ENCODE measurements at places on chromosomes 2 and 18.

- peak; percentile 20 for DNase-seq
These were observed 429 bp downstream of the C2orf76 start for GRCh38 chr2:119366161-119366648.

DNA sequence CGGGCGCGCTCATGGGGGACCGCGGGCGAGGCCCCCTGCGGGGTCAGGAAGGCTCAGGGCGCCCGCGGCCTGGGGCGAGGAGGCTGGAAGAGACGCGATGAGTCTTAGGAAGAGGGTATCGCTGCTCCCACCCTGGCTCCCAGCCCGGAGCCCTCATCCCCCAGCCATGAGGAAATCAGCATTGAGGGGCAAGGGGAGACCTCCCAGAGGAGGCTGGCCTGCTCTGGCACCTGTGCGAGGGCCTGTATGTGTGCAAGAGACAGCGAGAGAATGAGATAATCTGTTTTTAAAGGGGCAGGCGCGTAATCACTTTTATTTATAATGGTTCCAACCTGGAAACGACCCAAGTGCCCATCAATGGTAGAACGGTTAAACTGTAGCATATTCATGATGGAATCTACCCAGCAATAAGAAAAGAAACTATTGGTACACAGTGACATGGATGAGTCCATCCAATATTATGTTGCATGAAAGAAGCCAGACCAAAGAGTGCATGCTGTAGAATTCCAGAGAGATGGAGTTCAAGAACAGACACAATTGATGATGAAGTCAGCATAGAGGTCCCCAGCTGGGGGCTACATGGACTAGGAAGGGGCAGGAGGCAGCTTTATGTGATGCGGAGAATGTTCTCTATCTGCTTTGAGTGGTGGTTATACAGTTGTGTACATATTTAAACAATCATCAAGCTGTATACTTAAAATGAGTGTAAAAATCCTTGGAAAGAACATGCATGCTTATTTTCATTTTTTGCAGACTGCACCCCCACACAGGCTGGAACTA is 14.4 kb downstream of the FBXO41 start:
- DNase-seq = no peak

DNA sequence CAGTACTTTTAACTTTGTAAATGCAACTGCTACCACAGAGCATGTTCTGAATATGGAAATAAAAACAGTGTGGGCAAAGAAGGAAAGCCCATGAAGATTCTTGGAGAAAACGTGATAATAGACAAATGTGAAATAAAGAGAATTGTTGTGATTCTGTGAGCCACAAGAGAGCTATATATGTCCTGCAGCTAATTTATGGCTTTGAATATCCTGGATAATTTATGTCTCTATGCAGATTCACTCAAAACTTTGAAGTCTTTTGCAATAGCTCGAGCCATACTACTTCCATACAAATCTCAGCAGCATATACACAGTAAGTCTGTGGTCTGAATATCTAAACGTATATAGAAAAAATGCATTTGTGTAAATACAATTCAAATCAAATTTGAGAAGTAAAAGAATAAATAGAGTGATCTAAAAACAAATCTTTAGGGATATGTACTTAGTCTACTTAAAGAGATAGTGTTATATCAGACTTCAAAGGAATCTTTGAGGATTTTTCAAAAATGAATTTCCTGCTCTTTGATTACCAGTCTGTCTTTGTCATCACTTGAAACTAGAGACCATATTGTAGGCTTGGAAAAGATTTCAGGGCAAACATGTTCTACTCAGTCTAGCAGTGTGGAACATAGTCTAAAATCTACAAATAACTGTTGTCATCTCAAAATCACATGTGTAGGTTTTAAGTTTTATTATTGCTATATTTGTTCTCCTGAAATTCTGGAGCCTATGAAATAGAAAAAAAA is 107.1 kb downstream of the CSRNP3 start:
- no peak for DNase-seq

DNA sequence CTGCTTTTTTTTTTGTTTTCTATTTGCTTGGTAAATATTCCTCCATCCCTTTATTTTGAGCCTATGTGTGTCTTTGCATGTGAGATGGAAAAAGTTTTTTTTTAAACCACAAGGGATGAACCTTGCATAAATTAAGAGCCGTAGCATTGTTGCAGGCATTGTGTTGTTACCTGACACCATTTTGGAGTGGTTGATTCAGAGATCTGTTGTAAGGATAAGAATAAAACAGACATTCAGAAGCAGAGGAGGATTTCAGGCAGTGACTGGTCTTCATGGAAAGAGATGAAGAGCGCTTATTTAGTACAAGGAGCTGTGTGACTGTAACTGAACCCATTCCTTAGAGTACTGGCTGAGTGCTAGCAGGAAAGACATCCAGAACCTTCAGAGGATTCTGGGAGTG is 101.2 kb downstream of the LTBP1 start:
- no peak for DNase-seq

GRCh38 chr2:235430366-235431083 is 63.3 kb upstream of the AGAP1 start:
- DNase-seq = no peak

- DNase-seq = peak; percentile 1
These were observed 72.8 kb downstream of the PLEKHA3 start for GRCh38 chr2:178553047-178553446.

DNA sequence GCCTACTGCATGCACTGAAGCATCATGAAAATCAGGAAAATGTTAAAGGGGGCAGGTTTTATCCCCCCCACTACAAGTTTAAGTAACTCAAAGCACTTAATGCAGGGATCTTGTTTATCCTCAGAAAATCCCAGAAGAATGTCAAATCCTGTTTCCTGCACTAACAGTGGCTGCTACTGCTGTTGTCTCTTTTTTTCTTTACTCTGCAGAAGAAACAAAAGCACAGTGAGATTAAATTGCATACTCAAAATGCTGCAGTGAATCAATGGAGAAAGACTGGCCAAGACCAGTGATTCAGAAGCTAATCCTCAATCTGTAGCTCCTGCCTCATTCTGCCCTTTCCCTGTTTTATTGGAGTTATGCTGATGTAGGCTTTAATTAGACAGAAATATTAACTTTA is 332.3 kb upstream of the FIGN start:
- DNase-seq = no peak

- DNase-seq = no peak
These were observed 20.7 kb downstream of the FOSL2 start for GRCh38 chr2:28413152-28413898.

DNA sequence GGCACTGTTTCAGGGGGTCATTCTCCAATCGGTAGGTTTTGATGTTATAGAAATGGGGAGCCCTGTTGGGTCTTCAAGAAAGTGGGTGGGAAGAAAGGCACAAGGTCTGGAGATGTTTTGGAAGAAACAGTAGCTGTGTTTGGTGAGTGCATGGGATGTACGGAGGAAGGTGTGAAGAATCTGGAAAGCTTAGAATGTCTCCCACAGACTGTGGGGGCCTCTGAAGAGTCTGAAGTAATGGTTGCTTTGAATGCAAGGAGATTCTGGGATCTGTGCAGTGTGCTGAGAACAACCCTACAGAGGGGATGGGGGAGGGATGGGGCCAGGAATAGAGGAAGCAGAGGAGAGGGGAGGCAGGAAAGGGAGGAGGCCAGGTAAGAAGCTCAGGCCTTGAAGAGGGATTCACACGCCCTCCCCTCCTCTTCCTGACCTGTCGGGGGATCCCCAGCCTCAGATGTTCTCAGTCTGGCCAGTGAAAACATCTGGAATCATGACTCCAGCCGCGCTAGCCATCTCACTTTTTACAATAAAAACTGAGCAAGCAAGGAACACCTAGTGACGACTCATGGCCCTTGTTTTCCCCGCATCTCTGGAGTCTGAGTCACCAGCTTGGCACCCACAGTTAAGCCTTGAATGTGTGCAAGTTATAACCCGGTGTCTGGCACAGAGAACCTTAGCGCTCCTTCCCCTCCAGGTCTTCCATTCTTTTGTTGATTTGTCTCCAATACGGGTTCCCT is 74.2 kb downstream of the SH3BP4 start:
- peak; percentile 62 for DNase-seq

GRCh38 chr18:35588995-35589394 is 7.5 kb downstream of the GALNT1 start:
- DNase-seq = no peak

DNA sequence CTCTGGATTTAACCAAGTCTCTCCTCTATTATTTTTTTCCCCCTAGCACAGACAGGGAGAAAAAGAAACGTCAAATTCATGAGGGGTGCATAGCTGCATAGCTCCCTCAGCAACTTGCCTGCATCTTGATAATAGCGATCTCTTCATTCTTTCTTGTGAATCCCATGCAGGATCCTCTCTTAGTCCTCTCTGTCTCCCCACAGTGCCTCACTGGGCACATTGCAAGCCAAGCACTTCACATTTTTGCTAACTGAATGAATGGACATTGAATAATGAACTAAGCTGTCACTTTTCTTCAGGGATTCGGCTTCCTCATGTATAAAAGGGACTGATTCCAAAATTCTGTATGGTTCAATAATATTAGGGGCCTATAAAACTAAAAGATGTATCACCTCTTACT is 2.9 kb upstream of the EPB41L3 start:
- DNase-seq = no peak

GRCh38 chr2:47486841-47487497 is 84.0 kb downstream of the MSH2 start:
- no peak for DNase-seq

DNA sequence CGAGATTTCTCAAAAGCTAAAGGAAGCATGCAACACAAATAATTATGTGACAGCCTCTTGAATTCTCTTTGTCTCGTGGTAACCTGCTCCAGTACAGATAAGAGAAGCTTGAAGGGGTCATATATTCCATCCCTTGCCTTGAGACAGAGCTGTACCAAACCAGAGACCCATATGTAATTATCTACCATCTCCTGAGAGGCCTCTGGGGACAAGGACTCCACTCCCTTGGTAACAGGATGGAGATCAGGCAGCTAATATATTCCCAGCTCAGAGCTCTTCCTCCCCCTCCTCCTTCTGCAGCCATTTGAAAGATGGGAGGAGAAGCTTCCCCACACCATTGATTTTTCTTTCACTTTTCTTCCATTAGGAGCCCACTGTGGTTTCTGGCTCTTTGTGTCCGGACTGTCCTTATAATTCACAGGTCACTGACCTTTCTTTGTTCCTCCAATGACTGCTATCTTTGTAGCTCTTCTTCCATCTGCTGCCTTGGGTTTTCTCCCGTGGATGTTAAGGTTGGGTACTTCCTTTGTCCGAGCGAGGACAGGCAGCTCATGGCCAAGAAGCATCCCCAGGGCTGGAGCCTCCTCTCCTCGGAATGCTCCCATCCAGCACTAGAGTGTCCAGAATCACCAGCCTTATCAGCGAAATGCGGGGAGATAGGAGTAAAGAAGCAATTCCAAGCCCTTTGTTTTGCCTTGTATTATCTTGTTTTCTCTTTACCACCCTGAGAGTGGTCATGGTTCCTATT is 72.6 kb upstream of the STPG4 start:
- no peak for DNase-seq

DNA sequence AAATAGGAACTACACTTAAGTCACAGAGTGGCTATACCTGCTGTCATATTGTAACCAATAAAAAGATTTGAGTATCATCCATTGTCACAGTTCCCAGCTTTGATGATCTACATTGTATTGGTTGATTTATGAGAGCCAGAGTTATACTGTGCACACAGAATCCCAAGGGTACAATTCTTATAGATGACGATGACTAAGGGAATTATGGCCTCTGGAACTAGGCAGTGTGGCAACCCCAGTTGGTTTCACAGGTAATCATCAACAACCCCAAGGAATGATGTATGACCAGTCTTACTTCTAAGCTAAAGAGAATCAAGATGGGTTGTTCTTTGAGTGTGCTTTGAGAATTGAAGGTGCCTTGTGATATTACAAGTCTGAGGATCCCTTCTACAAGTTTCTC is 217.3 kb downstream of the ETAA1 start:
- no peak for DNase-seq

DNA sequence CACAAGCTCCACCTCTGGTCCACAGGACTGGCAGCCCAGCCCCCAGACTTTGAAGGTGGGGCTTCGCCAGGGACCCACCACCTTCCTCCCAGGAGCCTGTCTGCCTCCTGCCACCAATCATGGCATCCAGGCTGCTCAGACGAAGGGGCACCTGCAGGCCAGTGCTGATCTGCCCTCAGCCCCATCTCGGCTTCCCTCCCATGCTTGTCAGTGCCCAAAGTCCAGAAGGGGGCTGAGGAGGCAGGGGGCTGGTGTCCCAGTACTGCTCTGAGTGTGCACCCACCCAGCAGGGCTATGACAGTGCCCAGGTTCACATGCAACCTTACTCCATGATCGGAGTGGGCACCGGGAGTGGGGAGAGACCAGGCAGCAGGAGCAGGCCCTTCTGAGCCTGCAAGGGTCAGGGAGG is 25.3 kb upstream of the RUFY4 start:
- no peak for DNase-seq

GRCh38 chr2:111173338-111173737 is 52.6 kb downstream of the BCL2L11 start:
- no peak for DNase-seq

DNA sequence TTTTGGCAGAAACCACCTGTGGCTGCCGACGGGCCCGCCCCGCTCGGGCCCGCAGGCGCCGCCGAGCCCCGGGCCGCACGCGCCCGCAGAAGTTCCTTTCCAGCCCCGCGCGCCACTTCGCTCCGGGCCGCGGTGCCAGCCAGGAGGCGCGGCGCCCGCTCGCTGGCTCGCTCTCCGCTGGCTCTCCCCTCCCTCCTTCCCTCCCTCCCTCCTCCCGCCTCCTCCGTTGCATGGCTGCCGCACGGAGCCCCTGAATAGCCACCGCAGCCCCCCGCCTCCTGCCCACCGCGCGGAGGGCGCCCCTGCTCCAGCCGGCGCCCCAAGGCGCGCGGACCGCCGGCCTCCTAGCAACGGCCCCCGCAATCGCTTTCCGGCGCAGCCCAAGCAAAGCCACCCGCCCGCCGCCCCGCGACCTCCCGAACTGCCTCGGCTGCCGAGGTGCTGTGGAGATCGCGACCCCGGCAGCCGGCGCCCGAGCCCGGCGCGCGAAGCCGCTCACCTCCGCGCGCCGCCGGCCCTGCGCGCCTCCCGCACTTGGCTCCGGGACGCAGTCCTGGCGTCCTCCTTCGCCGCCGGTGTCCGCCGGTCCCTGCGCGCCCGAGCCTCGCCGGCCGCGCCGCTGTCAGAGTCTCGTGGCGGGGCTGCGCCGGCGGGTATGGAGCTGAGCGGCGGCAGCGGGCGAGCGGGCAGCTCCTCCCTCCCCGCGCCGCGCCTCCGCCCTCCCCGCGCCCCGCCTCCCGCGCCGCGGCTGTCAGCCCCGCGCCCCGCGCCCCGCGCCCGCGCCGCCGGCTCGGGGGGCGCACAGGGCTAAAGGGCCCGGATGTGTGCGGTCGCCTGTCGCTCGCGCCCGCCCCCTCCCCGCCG is at the start of gene ZBTB7C:
TSS of gene ZBTB7C (minus strand) at position 657 of the 864 bp plus-strand sequence.
- DNase-seq = no peak

DNA sequence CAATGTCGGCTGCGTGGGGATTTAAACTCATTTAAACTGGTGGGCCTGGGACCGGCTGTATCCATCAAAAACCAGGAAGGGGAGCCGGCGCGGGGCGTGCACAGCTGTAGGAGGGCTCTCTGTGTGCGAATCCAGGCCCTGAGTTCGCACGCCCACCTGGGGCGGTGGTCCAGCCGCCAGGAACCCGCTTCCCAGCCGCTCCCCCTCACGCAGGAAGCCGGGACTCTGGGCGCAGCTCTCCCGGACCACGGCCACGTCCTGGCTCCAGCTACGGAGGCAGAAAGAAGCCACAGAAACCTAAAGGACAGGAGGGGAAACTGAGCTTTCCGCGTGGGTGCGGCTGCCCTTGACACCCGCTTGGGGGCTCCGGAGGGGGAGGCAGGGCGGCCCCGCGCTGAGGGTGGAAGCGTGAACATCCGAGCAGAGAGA is 80.6 kb downstream of the GFPT1 start:
- no peak for DNase-seq
